ENCODE measurements at places on chromosomes 16 and 17.

DNA sequence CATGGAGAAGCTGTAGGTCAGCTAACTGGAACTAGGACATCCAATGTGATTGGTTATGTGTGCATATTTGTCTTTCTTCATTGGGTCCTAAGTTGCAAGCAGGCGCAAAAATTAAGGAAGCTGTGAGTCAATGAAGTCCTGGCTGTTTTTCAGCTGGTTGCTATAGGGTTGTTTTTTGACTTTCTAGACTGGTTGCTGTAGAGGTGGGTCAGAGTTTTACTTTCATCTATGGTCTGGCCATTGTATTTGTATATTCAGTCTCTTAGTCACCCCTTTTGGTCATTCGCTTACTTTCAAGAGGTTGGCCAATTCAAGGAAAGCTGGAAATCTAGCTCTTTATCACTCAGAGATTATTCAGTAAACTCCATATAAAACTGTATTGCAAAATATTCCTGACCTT lies 62.0 kb upstream of the AMZ2 start:
- DNase-seq = no peak
- no peak overlapping the region for H3K27ac ChIP-seq
- no peaks in the 10 kb centered on the region for H3K36me3 ChIP-seq
- H3K27me3 ChIP-seq = peaks cover 21% of the 10 kb centered on the region

DNA sequence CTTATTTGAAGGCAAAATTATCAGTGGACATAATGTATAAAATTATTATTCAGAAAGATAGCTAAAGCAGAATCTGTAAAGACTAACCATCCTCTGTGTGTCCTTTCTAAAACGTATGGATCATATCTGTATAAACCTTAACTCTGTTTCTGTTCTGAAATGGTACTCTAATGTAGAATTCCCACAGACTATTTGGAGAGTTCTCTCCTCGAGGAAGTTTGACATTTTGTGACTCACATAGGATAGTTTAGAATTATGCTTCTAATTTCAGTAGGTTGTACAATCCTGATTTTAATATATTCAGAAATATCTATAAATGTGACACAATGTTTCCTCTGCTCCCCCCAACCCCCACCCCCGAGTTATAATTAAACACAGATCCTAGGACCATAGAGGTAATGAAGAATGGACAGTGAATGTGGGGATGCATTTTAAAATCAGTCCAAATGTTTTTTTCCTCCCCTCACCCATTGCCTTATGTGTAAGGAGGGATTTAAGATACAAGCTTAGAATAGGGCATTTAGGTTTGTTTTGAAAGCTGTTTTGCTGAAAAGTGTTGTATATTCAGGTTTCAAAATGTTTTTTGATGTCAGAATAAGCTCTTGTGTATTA lies 66.8 kb downstream of the BCAS3 start:
- peak overlapping the region; percentile 89 for H3K27ac ChIP-seq
- no peaks in the 10 kb centered on the region for H3K27me3 ChIP-seq
- H3K4me3 ChIP-seq = peak overlapping the region; percentile 39
- no peak for DNase-seq

DNA sequence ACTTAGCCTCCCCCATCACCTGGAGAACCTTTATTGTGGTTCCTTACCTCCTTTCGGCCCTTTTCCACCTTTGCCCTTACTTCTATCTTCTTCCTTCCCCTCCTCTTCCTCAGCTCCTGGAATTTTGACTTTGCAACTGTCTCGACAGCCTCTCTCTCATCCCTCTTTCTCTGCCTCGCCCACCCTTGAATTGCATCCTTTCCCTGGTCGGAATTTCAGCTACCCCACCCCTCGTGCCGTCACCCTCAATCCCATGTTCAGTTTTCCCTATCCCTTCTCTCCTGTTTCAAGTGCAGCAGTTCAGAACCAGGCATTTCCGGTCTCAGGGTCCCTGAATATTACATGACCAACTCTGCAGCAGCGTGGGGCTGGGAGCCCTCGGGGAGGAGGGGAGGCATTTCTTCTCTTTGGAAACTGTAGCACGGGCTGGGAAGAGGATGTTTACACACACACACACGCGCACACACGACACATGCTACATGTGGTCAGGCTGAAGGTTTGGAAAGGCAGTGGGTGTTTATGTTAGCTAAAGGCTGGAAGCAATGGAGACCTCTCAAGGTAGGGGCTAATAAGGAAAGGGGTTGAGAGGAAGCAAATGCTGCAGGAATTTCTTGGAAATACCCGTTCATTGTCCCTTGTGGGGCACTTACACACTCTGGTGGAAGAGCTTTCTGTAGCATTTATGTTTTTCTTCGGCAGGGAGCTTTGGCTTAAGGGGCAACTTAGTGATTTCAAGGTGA lies 971 bp downstream of the MINK1 start:
- H3K27me3 ChIP-seq = no peaks in the 10 kb centered on the region
- H3K27ac ChIP-seq = peak overlapping the region; percentile 93
- peak overlapping the region; percentile 82 for H3K4me3 ChIP-seq
- H3K4me1 ChIP-seq = peaks cover 32% of the 10 kb centered on the region

DNA sequence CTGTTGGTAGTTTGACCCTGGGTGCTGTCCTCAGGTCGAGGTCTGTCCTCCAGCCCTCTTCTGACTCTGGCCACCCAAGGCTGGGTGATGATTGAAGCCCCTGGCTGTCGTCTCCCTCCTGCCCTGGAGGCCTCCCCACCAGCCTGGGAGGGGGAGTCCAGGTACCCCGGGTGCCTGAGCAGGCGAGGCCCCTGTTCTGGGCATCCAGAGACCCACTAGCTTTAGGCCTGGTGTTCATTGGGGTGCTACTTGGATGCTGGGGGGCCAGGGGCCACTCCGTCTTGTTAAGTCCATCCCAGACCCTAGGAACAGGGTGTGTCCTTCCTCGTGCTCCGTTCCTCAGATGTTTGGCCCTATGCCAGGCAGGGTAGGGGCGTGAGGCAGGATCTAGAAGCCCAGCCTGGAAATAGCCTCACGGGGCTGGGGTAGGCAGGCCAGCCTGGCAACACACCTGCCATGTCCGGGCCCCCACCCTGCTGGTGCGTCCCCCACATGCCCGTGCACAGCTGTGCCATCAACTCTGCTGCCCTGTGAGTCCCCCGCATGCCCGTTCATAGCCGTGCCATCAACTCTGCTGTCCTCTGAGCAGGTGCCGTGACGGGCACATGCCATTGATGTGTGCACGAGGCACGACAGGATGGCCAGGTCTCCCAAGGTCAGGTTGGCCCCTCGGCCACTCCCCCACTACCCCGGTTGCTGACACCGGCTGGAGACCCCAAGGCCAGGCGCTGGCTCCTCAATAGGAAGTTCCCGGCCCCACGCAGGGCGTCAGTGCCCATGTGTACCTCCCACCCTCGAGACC lies 36.9 kb downstream of the GINS2 start:
- peaks cover 20% of the 10 kb centered on the region for H3K4me1 ChIP-seq
- no peaks in the 10 kb centered on the region for H3K27me3 ChIP-seq
- H3K36me3 ChIP-seq = peaks cover 14% of the 10 kb centered on the region
- peak overlapping the region; percentile 79 for H3K27ac ChIP-seq

GRCh38 chr16:26177438-26177837 lies 485.7 kb downstream of the HS3ST4 start:
- H3K27me3 ChIP-seq = no peaks in the 10 kb centered on the region

- H3K27me3 ChIP-seq = no peaks in the 10 kb centered on the region
- peak overlapping the region; percentile 49 for H3K27ac ChIP-seq
- H3K4me3 ChIP-seq = no peak overlapping the region
- peaks cover 13% of the 10 kb centered on the region for H3K36me3 ChIP-seq
Measured at GRCh38 chr16:46785076-46785845, 37.1 kb upstream of the MYLK3 start.

GRCh38 chr17:76844846-76845245 lies 23.4 kb upstream of the MGAT5B start:
- no peak overlapping the region for H3K27ac ChIP-seq
- peaks cover 23% of the 10 kb centered on the region for H3K4me1 ChIP-seq
- no peak overlapping the region for H3K4me3 ChIP-seq
- DNase-seq = no peak

GRCh38 chr16:5108505-5109158 lies 11.0 kb upstream of the EEF2KMT start:
- no peak for DNase-seq
- H3K4me1 ChIP-seq = no peaks in the 10 kb centered on the region
- H3K4me3 ChIP-seq = no peak overlapping the region
- H3K27ac ChIP-seq = no peak overlapping the region

DNA sequence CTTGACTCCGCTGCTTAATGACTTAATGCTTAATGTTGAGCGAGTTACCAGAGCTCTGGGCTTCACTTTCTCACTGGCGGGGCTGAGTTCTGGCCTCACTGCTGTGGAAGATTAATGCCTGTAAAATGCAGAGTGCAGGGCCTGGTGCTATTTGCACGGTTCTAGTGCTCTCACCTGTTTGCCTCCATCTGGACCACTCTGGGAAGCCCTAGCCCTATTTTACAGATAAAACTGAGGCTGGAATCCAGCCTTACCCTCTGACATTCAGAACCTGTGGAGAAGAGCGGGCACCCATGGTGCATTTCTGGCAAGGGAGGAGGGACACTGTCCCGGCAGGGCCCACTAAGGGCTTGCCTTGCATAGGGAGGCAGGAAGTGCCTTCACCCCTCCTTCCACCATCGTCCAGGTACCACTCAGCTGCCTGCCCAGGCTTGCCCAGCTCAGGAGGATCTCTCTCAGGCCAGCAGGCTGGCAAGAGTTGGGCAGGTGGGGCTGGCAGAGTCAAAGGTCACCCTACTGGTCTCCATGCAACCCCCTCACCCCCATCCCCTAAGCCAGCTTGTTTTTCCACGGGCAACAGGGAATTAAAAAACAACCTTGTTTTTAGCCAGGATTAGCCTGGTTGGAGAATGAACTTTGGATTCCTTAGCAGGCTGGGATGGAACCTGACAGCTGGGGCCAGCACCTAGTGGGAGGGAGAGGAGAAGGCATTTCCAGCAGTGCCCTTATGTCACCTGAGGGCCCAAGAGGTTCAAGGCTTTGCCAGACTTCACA lies 4.1 kb upstream of the UBALD1 start:
- no peaks in the 10 kb centered on the region for H3K27me3 ChIP-seq
- no peak overlapping the region for H3K4me3 ChIP-seq
- peak overlapping the region; percentile 34 for H3K27ac ChIP-seq
- peaks cover 2% of the 10 kb centered on the region for H3K36me3 ChIP-seq

GRCh38 chr16:26963109-26963508 lies 103.6 kb upstream of the C16orf82 start:
- peaks cover 44% of the 10 kb centered on the region for H3K27me3 ChIP-seq
- DNase-seq = no peak
- H3K27ac ChIP-seq = no peak overlapping the region
- H3K36me3 ChIP-seq = no peaks in the 10 kb centered on the region
- no peaks in the 10 kb centered on the region for H3K4me1 ChIP-seq
- H3K4me3 ChIP-seq = no peak overlapping the region

DNA sequence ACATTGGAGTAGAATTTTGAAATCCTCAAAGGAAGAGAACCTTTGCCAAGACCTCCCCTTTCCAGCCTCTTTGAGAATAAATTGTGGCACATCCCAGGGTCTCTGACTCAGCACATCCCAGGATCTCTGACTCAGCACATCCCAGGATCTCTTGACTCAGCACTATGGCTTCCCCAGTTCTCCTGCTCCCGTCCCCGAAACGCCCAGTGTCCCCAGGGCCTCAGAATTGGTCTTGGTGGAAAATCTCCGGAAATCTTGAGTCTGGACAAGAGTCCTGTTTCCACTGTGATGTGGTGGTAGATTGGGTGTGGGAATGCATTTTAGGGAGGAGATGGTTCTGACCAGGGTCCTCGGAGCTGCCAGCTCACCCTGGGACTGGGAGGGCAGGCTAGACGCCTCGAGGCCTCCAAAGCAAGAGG lies 19.2 kb downstream of the PLXDC1 start:
- no peak overlapping the region for H3K4me3 ChIP-seq
- no peak overlapping the region for H3K27ac ChIP-seq
- H3K4me1 ChIP-seq = no peaks in the 10 kb centered on the region
- no peaks in the 10 kb centered on the region for H3K27me3 ChIP-seq
- DNase-seq = no peak

DNA sequence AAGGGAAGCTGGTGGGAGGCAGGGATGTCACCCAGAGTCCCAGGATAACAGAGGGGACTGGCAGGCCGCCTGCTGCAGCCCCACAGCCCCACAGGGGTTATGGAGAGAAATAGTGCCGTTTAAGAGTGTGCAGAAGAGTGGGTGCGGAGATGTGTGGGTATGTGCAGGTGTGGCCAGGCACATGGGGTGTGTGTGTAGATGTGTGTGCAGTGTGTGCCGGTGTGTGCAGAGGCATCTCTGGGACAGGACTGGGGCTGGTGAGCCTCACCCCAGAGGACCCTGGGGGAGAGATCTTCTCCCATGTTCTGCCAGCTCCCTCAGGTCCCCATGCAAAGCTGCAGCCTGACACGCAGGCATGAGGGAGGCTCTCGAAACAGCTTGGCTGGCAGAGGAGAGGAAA lies 157.4 kb downstream of the RBFOX3 start:
- peaks cover 65% of the 10 kb centered on the region for H3K27me3 ChIP-seq
- H3K27ac ChIP-seq = no peak overlapping the region
- H3K36me3 ChIP-seq = no peaks in the 10 kb centered on the region
- H3K4me3 ChIP-seq = no peak overlapping the region
- DNase-seq = no peak

- no peaks in the 10 kb centered on the region for H3K36me3 ChIP-seq
- no peak overlapping the region for H3K27ac ChIP-seq
- H3K4me3 ChIP-seq = no peak overlapping the region
- peaks cover 5% of the 10 kb centered on the region for H3K27me3 ChIP-seq
Measured at GRCh38 chr16:77085981-77086380, 105.0 kb upstream of the MON1B start.
